ENCODE measurements at places on chromosomes 11 and 22. TPM values are rescaled to one million over a fixed set of nuclear protein-coding genes. Genes with fewer than 3 reads are reported as not detected.

NFAM1 gene
- not detected for total RNA-seq

DDTL gene
- not detected for total RNA-seq

CLMP gene
- total RNA-seq = 5.4 TPM

PPM1F gene
- total RNA-seq = 20.6 TPM

PPP2R1B gene
- 36.4 TPM for total RNA-seq

FXYD2 gene
- total RNA-seq = not detected

PTPRCAP gene
- total RNA-seq = 1.2 TPM

RFPL1 gene
- total RNA-seq = not detected

TLCD5 gene
- 7.7 TPM for total RNA-seq

MS4A4E gene
- total RNA-seq = not detected

TPCN2 gene
- total RNA-seq = 26.4 TPM

EMID1 gene
- total RNA-seq = 3.1 TPM

KREMEN1 gene
- 6.1 TPM for total RNA-seq

CYP2D6 gene
- total RNA-seq = 6.7 TPM

TMEM126B gene
- 32.6 TPM for total RNA-seq

CSNK1E gene
- total RNA-seq = 348 TPM

OTOG gene
- total RNA-seq = not detected

OR8A1 gene
- not detected for total RNA-seq

OR10D3 gene
- not detected for total RNA-seq

PHOX2A gene
- total RNA-seq = not detected

MRGPRX4 gene
- total RNA-seq = not detected

RCOR2 gene
- total RNA-seq = 3.4 TPM

POTEH gene
- total RNA-seq = not detected

MAPK8IP1 gene
- total RNA-seq = 18.8 TPM

OR5A1 gene
- not detected for total RNA-seq

KCNK7 gene
- total RNA-seq = not detected

RBFOX2 gene
- 81.7 TPM for total RNA-seq

MADD gene
- 65.9 TPM for total RNA-seq

APOL4 gene
- not detected for total RNA-seq

TPST2 gene
- 18.9 TPM for total RNA-seq

LIPT2 gene
- total RNA-seq = 6.8 TPM

TESMIN gene
- total RNA-seq = 23.9 TPM

DTX4 gene
- 28.4 TPM for total RNA-seq

RASGRP2 gene
- total RNA-seq = 2.1 TPM

MMP7 gene
- total RNA-seq = 1.3 TPM

RASD2 gene
- 0.95 TPM for total RNA-seq

MS4A3 gene
- not detected for total RNA-seq

PRR14L gene
- 46.1 TPM for total RNA-seq

ACTN3 gene
- total RNA-seq = not detected

TTLL8 gene
- total RNA-seq = not detected

ZFPL1 gene
- total RNA-seq = 63.6 TPM

TRIM51 gene
- total RNA-seq = not detected

UPK2 gene
- total RNA-seq = 17.1 TPM

UBQLN3 gene
- total RNA-seq = not detected

CHRM4 gene
- not detected for total RNA-seq

TSSC4 gene
- 35.6 TPM for total RNA-seq

C22orf15 gene
- not detected for total RNA-seq

CRACR2B gene
- total RNA-seq = 21.2 TPM

ST14 gene
- 141 TPM for total RNA-seq

C11orf16 gene
- not detected for total RNA-seq

TBX10 gene
- total RNA-seq = not detected

MUC2 gene
- total RNA-seq = 0.04 TPM

PRG3 gene
- not detected for total RNA-seq

GTSE1 gene
- 64.6 TPM for total RNA-seq

PDXP gene
- total RNA-seq = 10.9 TPM

P2RY6 gene
- total RNA-seq = 34.7 TPM

OR8D4 gene
- not detected for total RNA-seq

Measured in PC-9 (cell line).